ENCODE measurements at places on chromosomes 11 and 22.

DNA sequence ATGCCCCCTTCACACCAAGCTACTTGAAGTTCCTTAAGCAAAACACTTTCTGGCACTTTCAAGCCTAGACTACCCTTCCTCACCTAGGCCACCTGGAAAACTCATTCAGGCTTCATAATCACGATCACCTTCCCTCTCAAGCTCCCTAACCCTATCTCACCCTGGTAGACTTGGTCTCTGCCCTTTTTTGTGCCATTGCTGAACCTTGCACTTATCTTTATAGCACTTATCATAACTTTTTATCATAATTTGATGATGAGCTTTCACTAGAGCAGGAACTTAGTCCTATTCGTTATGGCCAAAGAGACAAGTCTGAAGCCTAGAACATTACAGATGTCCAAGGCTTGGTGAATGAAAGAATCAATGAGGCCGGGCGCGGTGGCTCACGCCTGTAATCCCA lies 5.5 kb downstream of the SLC35F2 start:
- DNase-seq = no peak

DNA sequence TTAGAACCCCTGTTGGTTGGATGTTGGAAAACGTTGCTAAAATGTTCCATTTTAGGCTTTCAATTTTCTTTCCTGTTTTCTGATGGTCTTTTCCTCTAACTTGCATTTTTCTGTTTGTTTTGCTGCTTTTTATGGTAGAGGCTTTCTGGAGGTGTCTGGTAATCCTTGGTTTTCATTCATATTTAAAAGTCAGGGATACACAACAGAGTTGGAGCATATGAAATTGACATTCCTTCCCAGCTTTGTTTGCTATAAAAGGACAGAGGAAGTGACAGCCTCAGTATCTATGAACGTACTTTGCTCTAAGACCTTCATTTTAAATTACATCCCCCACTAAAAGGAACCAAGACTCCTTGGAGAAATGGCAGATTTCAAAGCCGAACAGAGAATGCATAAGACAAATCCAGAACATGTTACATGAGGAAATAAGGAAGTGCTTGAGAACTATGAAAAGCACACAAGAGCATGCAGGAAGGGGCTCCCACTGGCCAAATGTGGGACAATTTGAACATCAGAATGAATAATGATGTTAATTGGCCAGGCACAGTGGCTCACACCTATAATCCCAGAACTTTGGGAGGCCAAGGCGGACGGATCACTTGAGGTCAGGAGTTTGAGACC lies 56.7 kb downstream of the PPP6R3 start:
- no peak for DNase-seq

GRCh38 chr11:110513846-110514437 lies 84.2 kb downstream of the FDX1 start:
- DNase-seq = no peak

DNA sequence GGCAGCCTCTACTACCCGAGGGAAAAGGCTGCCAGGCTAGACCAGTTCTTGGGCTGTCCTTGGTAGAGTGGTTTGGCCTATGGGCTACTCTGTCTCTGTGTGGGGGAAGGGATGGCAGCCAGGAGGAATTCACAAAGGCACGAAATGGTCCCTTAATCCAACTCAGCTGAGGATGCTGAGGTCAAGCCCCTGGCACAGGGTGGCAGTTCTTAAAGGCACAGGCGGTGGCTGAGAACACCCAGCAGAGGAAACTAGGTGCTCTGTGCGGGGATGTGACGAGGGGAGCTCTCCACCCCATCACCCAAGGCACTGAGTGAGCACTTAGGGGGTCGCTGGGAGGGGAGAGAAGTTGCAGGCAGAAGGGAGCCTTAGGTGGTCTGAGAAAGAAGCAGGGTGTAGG lies at the start of gene MFRP:
TSS of gene MFRP (minus strand) at position 101 of the 400 bp plus-strand sequence. CDS start 192 bp downstream, outside the sequence.
- no peak for DNase-seq

DNA sequence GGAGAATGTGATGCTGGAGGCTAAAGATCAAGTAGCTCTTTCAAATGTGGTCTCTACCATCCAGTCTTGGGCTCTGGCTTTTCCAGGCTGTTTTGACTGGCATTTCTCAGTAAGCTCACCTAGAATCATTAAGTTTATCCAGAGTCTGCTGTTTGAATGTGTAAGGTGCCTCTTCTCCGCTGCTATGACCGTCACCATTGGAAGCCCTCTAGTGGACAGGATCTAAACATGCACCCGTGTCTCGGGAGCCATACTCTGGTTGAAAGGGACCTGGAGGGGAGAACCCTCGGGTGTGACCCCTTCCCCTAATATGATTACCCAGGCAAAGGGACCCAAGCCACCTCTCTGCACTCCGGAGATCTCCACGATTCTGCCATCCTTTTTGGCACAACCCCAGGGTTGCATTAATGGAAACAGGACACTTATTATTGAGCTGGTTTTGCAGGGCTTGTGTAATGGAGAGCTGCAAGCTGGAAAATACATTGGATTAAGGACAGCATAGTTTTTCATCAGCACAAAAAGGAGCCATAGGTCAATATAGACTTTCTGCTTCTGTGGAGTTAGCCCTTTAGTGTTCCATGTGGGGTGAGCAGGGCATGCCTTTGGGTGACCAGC lies 191.0 kb upstream of the LARGE1 start:
- peak; percentile 10 for DNase-seq

- DNase-seq = no peak
These were observed 26.1 kb upstream of the CHRM4 start for GRCh38 chr11:46417711-46418110.

DNA sequence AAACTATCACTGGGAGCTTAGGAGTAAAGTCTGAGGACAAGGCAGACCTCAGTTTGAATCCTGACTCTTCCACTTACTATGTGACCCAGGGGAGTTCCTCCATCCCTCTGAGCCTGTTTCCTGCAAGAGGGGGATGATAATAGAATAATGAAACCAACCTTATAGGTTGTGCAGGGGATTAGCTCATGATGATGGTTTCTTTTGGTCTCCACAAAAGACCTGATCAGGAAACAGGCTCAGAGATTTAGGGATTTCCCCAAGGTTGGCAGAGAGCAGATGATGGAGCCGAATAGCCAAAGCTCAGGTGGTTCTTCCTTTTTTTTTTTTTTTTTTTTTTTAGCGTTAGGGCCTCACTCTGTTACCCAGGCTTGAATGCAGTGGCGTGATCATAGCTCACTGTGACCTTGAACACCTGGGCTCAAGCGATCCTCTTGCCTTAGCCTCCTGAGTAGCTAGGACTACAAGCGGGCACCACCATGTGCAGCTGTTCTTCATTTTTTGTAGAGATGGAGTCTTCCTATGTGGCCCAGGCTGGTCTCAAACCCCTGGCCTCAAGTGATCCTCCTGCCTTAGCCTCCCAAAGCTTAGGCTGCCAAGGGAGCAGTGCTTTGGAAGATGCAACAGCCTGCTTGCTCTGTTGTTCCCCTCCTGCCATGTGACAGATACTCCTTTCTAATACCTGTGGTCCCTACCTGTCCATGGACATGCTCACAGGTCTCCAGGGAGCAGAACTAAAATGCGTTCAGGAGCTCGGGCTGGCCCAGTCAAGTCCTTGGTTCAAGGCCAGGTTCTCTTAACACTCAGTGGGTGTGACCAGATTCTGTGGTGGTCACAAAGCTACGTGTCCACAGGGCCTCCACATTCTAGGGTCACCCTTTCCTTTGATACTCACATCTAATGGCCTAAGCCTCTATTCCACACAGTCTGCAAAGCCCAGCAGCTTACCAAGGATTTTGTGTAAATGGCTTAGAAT lies 22.3 kb downstream of the PATZ1 start:
- DNase-seq = no peak

- DNase-seq = no peak
These were observed 86.3 kb downstream of the FCHSD2 start for GRCh38 chr11:73055655-73056354.

DNA sequence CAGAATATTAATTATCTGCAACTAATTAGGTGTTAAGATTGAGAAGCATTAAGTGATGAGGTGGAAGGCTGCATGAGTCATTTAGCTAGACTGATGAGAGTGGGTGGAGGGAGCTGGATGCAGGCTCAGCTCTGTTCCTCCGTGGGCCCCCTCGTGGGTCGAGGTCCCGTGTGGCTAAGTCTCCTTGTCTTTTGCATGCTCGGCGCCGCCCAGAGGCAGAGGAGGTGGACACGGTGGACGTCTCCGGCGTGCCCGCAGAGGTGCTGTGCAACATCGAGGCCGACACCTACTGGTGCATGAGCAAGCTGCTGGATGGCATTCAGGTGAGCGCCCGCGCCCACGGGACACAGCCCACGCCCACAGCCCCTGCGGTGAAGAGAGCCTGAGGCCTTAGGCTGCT lies 211.6 kb downstream of the TBC1D22A start:
- DNase-seq = no peak

DNA sequence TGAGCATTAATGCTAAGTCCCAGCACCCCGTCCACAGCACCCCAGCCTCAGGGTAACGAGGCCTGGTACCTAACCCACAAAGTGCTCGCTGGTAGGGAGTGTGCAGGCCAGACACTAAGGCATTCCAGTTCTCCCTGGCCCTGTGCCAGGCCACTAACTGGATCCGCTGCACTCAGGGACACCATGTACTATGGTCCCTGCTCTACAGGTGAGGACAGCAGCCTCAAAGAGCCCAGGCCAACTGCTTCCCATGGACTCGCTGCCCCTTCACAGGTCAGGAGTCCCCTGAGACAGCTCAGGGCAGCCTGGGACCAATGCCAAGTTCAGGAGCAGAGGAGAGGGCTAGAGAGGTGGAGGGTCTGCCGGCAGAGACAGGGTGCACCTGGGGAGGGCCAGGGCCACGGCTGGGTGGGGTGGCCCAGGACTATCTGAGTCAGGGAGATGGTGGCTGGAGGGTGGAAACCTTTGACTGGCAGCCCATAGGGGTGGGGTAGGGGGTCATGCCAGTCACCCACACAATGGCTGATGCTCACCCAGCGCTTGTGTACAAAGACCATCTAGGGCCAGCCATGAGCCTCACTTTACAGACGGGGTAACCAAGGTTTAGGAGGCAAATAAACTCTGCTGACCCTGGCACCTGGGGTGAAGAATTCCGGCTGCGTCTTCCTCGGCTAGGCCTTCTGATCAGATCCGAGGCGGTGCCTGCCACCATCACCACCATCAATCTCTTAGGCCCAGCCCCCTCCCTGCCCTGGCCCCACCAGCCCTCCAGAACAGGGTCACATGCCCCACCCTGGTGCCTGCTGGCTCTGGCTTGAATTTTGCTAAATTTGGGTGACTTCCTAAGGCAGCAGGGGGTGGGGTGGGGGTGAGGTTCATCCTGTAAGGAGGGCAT lies 5.6 kb downstream of the OSBPL5 start:
- no peak for DNase-seq

GRCh38 chr11:278001-278951 lies at the start of gene NLRP6:
TSS of gene NLRP6 (plus strand) at chr11:278407. CDS start at chr11:278570, 163 bp downstream.
- DNase-seq = no peak

- DNase-seq = peak; percentile 54
These were observed 41.3 kb downstream of the CDKN1C start for GRCh38 chr11:2844116-2844842.

GRCh38 chr11:120655589-120655988 lies 144.0 kb downstream of the GRIK4 start:
- DNase-seq = no peak

DNA sequence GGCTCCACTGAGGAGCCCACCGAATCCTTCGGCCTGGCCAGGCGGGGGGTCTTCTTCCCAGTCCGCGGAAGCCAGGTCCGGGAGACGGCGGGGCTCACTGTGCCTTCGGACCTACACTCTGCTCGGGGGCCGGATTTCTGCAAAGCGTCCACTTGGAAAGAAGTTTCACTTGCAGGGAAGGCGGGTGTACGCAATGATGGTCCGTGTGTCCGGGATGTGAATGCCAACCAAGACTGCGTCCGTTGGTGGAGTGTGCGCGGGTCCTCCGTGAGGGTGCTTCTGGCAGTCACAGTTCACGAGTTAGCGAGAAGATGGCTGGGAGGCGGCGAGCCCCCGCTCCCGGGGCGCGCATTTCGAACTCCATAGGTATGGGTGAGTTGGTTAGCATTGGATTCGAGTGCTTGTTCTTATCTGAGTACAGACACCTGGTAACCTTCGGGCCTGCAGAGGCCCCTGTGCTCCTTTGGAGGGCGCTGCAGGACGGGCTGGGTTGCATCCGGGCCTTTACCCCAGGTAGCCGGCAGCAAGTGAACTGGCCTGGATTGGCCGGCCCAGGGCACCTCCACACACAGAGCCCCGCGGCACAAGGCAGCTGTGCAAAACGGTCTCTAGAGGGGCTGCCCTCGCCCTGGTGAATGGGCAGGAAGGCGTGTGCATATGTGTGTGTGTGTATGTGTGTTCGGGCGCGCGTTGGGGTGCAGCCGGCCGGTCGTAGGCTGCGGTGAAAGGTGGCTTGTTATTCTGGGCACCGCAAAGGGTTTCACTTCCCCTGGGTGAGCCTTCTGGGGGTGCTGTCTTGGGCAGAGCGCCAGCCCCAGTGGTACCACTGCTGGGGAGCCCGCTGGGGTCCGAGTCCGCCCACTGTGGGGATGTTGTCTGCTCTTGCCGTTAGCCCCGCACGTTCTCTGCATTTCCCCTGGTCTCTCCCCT lies 13.3 kb upstream of the CYP2R1 start:
- DNase-seq = no peak

GRCh38 chr11:119006656-119007055 lies 8.7 kb downstream of the CENATAC start:
- DNase-seq = no peak

All from DND-41 (cell line).